CD4-positive, alpha-beta T cell treated with Interleukin-6 for 4 hours (primary cell): ENCODE measurements at places on chromosomes 5 and 9.

GRCh38 chr5:74766418-74766848 lies 484 bp downstream of the GFM2 start:
- DNase-seq: peak; percentile 17

- no peak for DNase-seq
Observed at GRCh38 chr5:322281-322941, 897 bp downstream of the AHRR start.

DNA sequence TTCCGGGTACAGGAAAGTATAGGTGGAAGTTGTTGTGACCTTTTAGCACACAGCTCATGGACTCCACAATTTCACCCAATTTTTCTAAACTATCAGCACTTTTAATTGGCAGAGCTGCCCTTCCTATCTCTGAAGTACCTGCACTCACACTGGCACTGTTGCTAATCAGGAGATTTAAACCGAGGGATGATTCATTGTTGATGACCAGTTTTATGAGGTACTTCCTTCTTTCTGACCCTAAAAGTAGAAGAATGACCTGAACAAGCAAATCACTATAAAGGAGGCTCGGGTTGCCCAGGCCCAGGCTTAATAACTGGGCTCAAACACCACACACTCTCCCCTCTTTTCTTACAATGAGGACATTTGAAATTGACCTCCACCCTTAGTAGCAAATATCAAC lies 105.9 kb downstream of the KCNN2 start:
- DNase-seq: no peak

- no peak for DNase-seq
Observed at GRCh38 chr9:80378669-80379293, 807.0 kb downstream of the TLE4 start.

GRCh38 chr9:81898851-81899250 lies 29.4 kb upstream of the SPATA31D4 start:
- DNase-seq: no peak

- DNase-seq: no peak
Observed at GRCh38 chr5:6447384-6448140, 1.1 kb upstream of the UBE2QL1 start.

DNA sequence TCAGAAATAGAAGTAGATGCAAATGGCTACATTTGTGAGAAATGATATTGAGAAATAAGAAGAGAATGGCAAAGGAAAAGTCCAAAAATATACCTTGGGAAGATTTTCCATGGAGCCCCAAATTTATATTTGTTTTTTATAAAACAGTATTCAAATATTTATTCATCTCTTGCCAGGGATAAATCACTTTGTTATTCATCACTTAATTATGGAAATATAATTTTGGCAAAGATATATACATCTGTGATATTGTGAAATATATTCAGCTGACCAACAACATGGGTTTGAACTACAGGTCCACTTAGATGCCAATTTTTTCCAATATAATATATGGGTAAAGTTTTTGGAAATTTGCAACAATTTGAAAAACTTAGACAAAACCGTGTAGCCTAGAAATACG lies 19.7 kb upstream of the RAPGEF6 start:
- DNase-seq: no peak

- peak; percentile 24 for DNase-seq
Observed at GRCh38 chr5:126852841-126853271, 75.9 kb downstream of the LMNB1 start.

GRCh38 chr5:78591972-78592700 lies 56.4 kb downstream of the LHFPL2 start:
- DNase-seq: no peak

DNA sequence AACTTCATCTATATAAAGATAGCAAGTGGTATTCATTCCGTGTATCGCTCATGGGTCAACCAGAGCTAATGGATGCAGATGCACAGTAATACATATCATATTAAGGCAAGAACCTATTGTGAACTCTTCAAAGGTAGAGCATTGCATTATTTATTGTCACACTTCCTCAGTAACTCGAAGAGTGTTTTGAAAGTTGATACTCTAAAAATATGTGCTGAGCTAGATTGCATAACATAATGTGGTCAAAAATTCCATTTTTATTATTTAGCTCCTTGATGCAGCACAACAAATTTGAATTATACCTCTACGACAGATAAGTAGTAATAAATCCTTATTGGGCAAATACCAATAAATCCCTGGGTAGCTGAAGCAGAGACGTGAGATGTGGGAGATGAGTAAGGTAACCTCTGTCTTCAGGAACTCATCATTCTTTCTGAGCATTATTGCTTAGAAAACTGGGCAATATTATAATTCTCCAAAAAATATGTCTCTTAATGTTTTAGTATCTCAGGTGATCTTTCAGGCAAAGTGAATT lies 70.3 kb downstream of the CDH18 start:
- no peak for DNase-seq

DNA sequence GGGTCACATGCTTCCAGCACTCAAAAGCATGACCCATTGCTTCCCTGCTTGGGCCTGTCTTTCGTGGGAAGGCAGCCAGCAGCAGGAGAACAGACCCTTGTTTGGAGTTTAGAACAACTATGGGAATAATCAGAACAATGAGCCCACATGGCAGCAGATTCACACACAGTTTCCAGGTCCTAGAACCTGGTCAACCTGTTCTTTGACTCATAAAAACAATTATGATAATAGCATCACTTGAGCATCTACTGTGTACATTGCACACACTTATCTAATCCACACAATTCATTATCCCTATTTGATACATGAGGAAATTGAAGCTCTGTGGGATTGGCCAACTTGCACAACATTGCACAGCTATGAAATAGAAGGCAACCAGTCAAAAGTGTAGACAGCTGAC lies 41.7 kb downstream of the KLF4 start:
- DNase-seq: no peak

DNA sequence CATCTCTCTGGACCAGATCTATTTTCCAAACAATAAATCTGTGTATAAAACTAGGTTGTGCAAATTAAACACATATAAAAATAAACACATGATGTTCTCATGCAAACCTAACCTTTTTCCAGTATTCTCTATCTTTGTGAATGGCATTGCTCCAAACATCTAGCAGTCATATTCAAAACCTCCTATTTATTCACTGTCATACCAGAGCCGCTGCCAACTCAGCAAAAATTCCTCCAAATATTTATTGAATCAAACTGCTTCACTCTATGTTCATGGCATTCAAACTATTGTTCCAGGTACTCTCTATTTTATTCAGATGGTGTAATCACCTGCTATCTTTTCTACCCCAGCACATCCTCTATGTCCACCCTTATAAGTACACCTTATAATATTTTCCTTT lies 652.1 kb upstream of the RIOK2 start:
- DNase-seq: no peak

GRCh38 chr5:105956456-105957196 lies 1714.1 kb downstream of the EFNA5 start:
- no peak for DNase-seq

DNA sequence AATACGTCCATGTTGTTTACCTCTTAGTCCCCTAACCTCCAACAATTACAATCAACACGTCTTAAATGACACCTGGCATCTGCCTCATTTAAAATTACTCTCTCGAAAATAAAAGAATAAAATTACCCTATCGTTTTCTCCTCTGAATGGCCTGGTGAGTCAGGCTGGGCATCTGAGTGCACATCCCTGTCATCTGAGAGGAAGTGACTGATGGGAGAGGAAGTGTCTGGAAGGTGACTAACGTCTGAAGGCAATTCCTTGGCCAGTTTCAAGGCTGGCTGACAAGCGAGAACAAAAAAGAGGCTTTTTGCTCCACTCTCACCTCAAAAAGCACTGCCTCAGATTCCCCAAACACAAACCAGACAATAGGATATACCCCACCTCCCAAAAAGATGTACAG lies 57.7 kb downstream of the MAPKAP1 start:
- DNase-seq: peak; percentile 33

DNA sequence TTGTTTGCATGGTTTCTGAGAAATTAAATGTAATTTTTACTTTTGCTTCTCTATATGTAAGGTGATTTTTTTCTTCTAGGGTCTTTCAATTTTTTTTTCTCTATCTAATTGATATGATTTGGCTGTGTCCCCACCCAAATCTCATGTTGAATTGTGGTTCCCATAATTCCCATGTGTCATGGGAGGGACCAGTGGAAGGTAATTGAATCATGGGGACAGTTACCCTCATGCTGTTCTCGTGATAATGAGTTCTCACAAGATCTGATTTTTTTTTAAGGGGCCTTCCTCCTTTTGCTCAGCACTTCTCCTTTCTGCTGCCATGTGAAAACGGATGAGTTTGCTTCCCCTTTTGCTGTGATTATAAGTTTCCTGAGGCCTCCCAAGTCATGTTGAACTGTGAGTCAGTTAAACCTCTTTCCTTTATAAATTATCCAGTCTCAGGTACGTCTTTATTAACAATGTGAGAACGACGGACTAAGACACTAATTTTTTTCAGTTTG lies 150.8 kb downstream of the MTRR start:
- DNase-seq: no peak

GRCh38 chr9:89874351-89875321 lies 269.8 kb downstream of the GADD45G start:
- DNase-seq: no peak

DNA sequence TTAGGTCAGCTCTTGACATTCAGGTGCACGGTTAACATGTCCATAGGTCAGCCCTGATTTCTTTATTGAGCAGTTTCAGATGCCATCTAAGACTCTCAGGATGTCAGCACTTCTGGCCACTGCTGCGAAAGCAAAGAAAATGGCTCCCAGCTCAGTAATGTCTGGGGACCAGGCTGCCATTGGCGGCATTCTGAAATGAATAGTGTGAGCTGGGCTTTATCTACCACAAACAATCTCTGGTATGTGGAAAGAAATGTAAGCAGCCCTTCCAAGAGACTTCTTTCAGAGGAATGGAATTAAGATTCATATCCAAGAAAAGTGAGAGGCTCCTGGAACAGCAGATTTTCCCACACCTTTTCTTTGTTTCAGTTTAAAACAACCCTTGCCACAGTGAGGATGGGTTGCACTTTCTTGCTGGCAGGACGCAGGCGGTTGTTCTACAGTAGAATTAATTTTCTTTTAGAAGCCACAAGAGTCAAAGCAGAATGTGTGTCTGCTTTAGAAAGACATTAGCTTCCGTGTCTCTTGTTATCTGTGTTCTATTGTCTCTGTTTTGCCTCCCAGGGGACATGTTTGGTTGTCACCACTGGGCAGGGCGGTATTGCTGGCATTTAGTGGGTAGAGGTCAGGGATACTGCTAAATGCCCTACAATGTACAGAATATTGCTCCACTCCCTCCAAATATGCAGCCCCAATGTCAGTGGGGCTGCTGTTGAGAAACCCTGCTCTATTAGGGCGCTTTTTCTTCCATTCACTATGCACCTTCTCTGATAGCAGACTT lies 149.9 kb upstream of the ANKH start:
- DNase-seq: no peak

DNA sequence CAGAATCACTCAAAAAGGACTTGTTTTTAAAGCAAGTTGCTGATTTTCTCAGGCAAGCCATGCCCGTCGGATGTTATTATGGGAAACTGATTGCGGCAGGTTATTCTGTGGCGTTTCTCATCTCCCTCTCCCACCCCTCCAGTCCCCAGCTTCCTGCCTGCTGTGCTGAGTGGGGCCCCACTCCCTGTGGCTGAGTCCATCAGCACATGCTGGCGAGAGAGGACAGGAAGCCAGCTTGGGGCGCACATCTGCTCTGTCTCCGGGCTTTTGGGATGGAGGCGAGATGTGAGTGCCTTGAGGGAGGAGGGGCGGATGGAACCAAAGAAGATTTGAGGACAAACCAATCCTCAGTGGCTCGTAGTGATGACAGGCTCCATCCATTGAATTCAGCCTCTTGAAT lies 108.0 kb downstream of the DAPK1 start:
- no peak for DNase-seq

- DNase-seq: no peak
Observed at GRCh38 chr9:23254404-23255184, 571.4 kb downstream of the ELAVL2 start.

GRCh38 chr5:169022718-169023117 lies 278.2 kb downstream of the SLIT3 start:
- DNase-seq: no peak

DNA sequence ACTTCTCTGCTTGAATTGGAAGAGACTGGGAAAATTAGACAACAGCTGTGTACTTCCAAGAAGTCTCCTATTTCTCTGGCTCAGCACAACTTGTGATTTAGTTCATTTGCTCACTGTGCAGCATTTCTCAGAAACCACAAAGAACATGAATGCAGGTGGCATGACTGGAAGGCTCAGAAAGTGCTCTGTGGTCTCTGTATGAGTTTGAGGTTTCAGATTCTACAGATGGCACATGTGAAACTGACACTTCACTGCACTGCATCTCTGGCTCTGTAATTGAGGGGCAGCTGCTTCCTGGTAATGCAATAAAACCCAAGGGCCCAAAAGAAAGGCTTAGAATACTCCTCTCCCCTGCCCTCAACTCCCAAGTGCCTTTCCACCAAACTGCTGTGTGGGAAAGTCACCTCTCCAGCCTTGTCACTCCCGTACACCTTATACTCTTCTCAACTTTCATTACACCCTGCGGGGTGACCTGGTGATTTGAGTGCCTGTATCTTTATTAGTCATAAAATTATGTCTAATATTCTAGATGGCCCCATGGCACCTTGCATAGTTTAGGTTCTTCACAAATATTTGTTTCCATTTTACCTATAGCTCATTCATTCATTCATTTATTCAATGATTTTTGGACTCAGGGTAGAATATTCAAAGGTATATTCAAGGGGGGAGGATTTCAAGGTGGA lies 82.5 kb downstream of the ESM1 start:
- no peak for DNase-seq

DNA sequence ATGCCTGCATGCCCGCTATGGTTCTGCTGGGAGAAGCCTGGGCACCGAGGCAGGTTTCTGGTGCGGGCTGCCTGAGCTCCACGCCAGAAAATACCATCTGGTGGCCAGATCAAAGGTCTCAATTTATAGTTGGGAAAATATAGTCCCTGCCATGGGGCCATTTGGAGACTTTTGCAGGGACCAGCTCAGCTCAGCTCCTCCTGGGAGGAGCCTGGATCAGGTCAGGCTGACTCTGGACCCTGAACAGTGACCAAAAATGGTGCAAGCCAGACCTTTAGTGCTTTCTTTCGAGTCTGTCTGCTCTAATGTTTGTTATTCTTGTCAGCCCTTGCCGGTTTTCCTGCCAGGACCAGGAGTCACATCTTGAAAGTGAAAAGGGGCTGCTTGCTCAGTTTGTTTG lies 31.8 kb downstream of the HMCN2 start:
- DNase-seq: no peak

- DNase-seq: no peak
Observed at GRCh38 chr9:35856206-35856605, 14.0 kb downstream of the OR13J1 start.

DNA sequence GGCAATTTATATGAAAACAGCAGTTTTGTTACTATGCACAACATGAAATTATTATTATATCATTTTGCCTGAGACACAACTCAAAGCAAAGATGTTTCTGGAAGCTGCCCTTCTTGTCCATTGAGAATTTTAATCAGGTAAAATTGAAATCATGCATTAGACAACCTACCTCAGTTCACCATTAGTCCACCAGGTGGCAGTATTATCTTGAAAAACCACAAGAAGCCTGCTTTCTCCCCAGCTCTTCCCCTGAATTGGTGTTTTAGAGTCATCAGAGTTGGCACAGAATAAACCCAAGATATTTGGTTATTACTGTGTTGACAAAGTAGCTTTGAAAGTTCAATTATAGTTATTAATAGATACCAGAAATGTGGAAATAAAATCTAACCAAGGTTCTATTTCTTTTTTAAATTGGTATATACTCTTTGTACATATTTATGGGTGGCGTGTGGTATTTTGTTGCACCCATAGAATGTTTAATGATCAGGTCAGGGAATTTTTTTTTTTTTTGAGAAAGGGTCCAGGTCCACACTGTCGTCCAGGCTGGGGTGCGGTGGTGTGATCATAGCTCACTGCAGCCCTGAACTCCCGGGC lies 25.7 kb downstream of the UTP15 start:
- DNase-seq: peak; percentile 65

- DNase-seq: no peak
Observed at GRCh38 chr9:70840266-70840665, 281.2 kb downstream of the TRPM3 start.
